ENCODE measurements at places on chromosomes 12 and 14.

DNA sequence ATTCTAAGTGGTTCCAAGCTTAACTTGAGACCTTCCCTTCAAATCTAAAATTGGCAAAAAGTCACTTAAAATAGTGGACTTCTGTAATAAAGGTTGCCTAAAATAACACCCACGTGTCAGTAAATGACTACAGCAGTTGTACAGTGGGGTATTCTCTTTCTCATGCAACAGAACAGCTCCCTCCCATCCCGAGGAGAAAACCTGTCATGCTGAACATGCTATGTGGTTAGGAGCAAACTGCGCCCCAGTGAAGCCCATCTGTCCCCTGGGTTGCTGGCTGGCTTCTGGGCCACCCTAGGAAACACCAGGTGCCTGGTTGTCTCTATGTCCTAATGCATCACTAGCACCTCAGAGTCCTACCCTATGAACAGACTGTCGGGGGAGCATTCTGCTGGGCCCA lies 2.7 kb downstream of the BTBD6 start:
- no peak for DNase-seq

DNA sequence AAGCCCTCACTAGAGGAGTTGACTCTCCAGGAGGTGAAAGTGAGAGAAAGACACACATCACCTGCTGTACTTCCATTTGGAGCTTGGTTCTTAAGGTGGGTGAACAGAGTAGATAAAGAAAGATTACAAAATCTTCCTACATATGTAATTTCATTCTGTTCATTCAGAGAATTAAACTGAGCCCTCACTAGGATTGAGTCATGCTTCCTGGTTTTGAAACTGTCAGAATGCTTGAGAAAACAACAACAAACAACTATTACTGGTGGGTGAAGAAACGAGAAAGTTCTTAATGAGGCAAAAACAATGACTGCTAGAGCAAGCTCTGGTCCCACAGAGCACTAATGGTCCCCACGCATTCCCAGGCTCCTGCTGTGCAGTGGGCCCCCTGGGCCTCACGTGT lies 841.7 kb downstream of the VRK1 start:
- DNase-seq: no peak

- DNase-seq: no peak
Measured at GRCh38 chr14:88163731-88164255, 158.9 kb downstream of the GPR65 start.

DNA sequence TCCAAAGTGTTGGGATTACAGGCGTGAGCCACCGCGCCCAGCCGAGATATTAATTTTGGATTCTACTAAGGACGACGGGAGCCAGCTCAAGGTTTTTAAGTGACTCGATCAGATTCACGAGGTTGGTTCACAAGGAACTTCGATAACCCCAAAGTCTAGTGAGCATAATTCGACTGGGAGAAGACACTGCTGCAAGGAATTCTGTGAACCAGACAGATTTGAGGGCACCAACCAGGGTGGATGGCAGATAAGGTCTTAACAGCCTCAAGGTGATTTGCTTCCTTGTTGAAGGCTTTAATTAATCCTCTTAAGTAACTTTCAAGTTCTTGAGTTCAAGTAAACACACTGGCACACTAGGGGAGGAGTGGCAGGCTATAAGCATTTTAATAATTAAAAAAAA lies 1.1 kb upstream of the KLHDC2 start:
- no peak for DNase-seq

GRCh38 chr14:60287452-60287851 lies 38.4 kb downstream of the PPM1A start:
- no peak for DNase-seq
